ENCODE measurements at places on chromosomes 2 and 18. TPM values are rescaled to one million over a fixed set of nuclear protein-coding genes. Genes with fewer than 3 reads are reported as not detected.

Gene TMEM247
- total RNA-seq, result not detected

Gene LRATD1
- 35.1 TPM for total RNA-seq

DNA sequence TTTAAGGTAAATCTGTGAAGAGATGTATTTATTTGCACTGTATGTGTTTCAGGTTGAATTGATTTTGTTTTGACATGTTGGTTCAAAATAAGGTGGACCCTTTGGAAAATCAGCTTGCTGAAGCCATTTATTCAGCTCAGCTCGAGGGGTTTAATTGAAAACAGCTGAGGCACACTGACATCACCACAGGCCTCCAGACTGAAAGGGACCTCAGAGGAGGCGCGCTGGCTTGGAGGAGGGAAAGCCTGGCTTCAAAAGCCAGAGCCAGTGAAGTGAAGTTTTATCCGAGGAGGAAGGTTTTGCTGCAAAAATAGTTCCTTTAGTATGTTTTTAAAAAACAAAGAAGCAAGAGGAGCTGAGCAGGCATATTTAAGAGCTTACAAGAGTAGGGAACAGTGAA is 26.9 kb upstream of the DNMT3A start:
- no peak overlapping the region for H3K4me3 ChIP-seq
- no peak for DNase-seq
- H3K27me3 ChIP-seq, result no peaks in the 10 kb centered on the region
- no peaks in the 10 kb centered on the region for H3K36me3 ChIP-seq
- peaks cover 18% of the 10 kb centered on the region for H3K4me1 ChIP-seq
- H3K27ac ChIP-seq, result peak overlapping the region; percentile 58

Gene VSNL1
- total RNA-seq, result 12.1 TPM

Gene EIF2AK2
- 35.6 TPM for total RNA-seq

Gene STK36
- 29.9 TPM for total RNA-seq

Gene CHN1
- 29.0 TPM for total RNA-seq
